ENCODE measurements at places on chromosomes 1 and 21. TPM values are rescaled to one million over a fixed set of nuclear protein-coding genes. Genes with fewer than 3 reads are reported as not detected.
A peak's percentile ranks its signal among the peaks of the same experiment; 100 is the strongest.

DNA sequence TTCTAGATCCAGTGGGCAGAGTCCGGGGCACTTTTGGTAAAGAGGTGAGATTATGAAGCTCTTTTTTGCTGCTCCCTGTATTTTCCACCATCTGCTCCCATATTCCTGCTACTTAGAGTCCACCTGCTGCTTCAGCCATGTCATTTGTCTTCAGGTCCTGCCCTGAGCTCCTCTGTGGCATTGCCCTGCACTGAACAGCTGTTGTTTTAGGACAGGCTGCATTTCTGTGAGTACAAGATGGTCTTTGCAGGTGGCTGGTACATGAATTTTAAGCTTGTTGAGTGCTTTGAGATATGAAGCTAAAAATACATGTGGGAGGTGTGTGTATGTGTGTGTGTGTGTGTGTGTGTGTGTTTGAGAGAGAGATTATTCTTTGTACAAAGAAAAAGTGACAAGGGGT lies 21.9 kb downstream of the MT1HL1 start:
- no peaks in the 10 kb centered on the region for H3K27me3 ChIP-seq
- H3K36me3 ChIP-seq = no peaks in the 10 kb centered on the region
- no peak for DNase-seq
- peak overlapping the region; percentile 49 for H3K27ac ChIP-seq
- peaks cover 9% of the 10 kb centered on the region for H3K4me1 ChIP-seq

DNA sequence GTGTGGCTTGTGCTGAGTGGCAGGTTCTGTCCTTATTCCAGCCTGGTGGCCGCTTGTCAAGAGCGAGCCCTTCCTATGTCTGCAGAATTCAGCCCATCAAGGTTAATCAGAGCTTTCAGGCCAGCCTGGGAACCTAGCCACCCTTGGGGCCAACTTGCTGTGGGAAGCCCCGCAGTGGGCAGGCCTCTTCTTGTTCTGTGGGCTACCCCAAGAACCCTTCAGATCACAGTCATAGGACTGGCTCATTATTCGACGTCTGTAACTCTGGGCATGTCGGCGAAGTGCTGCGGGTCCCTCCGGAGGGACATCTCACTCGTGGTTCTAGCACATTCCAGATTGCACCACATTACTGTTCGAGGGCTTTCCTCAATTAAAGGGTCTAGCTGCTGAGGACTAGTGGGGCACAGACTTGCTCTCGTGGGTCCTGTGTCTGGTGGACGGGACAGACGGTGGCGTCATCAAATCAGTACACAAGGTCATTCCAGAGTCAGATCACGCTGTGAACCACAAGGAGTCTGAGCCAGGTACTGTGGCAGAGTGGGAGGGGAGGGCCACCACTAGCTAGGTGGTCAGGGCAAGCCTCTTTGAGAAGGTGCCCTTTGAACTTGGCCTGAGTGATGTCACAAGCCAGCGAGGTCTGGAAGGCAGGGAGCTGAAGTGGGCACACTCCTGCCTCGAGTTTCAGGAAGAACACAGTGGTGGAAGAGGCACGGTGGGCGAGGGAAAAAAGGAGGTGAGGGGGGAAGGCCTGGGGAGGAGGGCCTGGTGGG lies 20.3 kb upstream of the TNFRSF1B start:
- peaks cover 46% of the 10 kb centered on the region for H3K4me1 ChIP-seq
- no peaks in the 10 kb centered on the region for H3K27me3 ChIP-seq
- no peak overlapping the region for H3K4me3 ChIP-seq
- H3K36me3 ChIP-seq = no peaks in the 10 kb centered on the region
- peak overlapping the region; percentile 85 for H3K27ac ChIP-seq

DNA sequence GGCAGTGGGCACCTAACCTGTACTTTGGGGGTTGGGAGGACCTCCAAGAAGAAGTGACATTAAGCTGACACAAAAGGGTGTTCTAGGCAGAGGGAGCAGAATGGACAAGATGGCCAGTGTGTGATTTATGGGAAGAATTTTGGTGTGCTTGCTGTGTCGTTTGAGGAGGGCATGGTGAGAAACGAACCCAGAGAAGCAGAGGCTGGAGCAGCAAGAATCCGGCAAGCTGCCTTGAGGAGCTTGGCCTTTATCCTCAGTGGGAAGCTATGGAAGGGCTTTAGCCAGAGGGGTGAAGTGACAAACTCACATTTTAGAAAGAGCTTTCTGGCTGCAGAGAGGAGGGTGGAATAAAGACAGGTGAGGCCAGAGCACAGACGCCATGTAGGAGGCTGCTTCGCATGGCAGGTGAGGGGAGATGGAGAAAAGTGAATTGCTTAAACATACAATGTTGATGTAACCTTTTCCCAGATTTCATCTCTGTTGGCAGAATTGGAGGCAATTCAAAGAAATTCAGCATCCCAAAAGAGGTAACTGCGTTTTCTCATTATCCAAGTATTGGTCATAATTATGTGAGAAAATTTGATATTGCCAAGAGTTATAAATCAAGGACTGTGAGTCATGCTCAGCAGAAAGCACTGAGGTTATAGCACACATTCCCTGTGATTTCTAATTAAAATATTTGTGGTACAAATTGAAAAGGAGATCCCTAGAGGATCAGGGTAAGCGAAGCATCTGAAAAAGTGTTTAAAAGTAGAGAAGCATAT lies 26.5 kb downstream of the TRIM45 start:
- H3K27ac ChIP-seq = no peak overlapping the region
- no peak for DNase-seq
- peaks cover 23% of the 10 kb centered on the region for H3K4me1 ChIP-seq
- no peak overlapping the region for H3K4me3 ChIP-seq
- H3K27me3 ChIP-seq = no peaks in the 10 kb centered on the region

- H3K27ac ChIP-seq = peak overlapping the region; percentile 15
- peaks cover 74% of the 10 kb centered on the region for H3K4me1 ChIP-seq
- no peaks in the 10 kb centered on the region for H3K27me3 ChIP-seq
- no peak for DNase-seq
- H3K4me3 ChIP-seq = no peak overlapping the region
- no peaks in the 10 kb centered on the region for H3K36me3 ChIP-seq
Measured at GRCh38 chr1:167656657-167657056, 26.6 kb downstream of the RCSD1 start.

The FMO4 gene
- total RNA-seq = 2.8 TPM

DNA sequence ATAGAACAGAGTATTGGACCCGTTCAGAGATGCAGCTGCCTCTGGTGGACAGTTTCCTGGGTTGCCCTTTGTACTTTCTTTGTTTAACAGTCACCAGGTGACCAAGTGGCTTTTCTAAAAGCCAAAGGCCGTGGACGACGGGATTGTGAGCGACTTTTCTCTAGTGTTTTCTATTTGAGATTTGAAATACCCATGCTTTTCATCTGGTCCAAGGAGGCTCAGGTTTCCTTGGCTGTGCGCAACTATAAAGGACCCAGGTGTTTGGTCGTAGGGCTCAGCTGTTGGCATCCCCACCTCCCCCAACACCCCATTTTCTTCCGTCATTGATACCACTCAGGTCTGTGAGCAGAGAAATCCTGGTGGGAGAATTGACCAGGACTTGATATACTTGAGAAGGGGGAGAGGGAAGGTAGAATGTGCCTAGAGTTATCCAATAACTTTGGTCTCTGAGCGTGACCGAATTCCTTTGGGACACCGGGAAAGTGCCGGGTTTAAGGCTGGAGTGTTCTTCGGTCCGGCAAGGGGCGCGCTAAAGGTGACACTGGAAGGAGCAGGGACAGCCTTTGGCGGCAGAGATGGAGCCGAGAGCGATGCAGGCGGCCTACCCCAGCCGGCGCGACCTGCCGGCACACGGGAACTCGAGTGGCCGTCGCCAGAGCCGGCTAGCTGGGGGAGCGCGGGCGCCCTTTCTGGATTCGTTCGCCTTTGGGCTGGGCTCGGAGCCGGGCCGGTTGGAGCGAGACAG lies 83.4 kb upstream of the BMP8A start:
- no peaks in the 10 kb centered on the region for H3K27me3 ChIP-seq
- H3K4me1 ChIP-seq = peaks cover 66% of the 10 kb centered on the region
- H3K27ac ChIP-seq = peak overlapping the region; percentile 88
- peak overlapping the region; percentile 83 for H3K4me3 ChIP-seq
- peaks cover 9% of the 10 kb centered on the region for H3K36me3 ChIP-seq

DNA sequence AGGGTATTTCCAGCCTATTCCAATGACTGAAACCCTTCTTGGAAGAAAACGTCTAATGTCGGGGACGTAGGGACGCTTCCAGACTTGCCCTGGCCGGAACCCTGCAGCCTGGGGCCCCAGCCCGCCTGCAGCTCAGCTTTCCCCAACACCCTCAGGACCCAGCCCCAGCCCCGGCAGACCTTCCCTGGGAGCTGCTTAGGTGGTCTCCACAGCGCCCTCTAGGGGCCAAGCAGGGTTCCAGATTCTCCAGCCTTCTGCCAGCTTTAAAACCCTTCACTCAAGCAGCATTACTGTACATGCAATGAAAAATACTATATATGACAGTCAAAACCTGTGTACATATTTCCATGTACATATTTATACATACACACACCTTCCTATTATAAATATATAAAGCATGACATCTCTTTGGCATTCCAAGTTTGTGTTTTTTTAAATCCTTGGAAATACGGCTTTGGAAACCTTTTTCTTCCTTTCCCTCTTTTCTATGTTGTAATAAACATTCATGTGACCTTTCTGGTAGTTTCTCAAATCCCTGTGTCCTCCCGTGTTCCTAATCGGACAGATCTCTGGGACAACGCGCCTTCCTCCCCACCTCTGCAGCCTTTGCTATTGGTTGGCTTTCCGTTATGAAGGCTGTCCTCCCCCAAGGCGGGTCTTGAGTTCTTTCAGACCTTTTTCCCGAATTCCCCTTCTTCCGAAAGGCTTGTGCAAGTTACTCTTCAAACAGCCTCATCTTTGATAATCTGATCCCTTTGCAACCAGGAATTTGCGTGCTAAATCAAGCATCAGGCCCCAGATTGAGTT lies 60.3 kb downstream of the STUM start:
- no peaks in the 10 kb centered on the region for H3K27me3 ChIP-seq
- DNase-seq = peak; percentile 67
- H3K27ac ChIP-seq = no peak overlapping the region
- H3K4me3 ChIP-seq = no peak overlapping the region

- DNase-seq = no peak
- H3K4me1 ChIP-seq = no peaks in the 10 kb centered on the region
- peaks cover 13% of the 10 kb centered on the region for H3K27me3 ChIP-seq
- no peak overlapping the region for H3K27ac ChIP-seq
- H3K4me3 ChIP-seq = no peak overlapping the region
Measured at GRCh38 chr1:46424730-46425129, 30.6 kb downstream of the FAAH start.

The CCDC30 gene
- total RNA-seq = 1.4 TPM

DNA sequence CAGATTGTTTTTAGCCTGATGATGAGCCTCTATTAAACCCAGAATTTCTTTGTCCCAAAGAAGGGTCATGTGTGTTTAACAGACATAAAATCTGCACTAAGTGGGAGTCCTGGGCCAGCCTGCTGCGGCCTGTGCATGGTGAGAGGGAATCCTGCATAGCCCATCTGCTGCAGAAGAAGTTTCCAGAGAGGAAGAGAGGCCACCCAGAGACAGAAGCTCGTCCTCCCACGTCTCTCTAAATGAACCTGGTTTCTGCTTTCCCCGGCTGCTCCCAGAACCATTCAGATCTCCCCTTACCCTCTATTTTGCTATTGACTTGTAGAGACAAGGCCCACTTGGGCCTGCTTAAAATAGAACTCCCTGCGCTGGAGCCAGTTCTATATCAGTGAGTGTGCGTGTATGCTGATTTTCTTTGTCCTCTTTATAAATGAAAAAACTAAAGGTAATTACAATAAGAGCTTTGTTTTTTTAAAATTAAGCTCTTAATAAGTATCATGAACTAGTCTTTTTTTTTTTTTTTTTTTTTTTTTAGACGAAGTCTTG lies 142.8 kb upstream of the RAB4A start:
- H3K36me3 ChIP-seq = no peaks in the 10 kb centered on the region
- no peak overlapping the region for H3K4me3 ChIP-seq
- H3K27me3 ChIP-seq = peaks cover 9% of the 10 kb centered on the region
- H3K27ac ChIP-seq = no peak overlapping the region
- H3K4me1 ChIP-seq = no peaks in the 10 kb centered on the region

- no peaks in the 10 kb centered on the region for H3K27me3 ChIP-seq
- no peaks in the 10 kb centered on the region for H3K36me3 ChIP-seq
- H3K4me3 ChIP-seq = peak overlapping the region; percentile 56
- peak overlapping the region; percentile 2 for H3K27ac ChIP-seq
Measured at GRCh38 chr1:45499415-45499769, 481 bp downstream of the CCDC163 start.

- H3K27ac ChIP-seq = no peak overlapping the region
- no peaks in the 10 kb centered on the region for H3K4me1 ChIP-seq
Measured at GRCh38 chr1:119075614-119076013, 64.8 kb downstream of the WARS2 start.

The TMED5 gene
- 58.6 TPM for total RNA-seq

The AGMAT gene
- 0.13 TPM for total RNA-seq

The SLC35F3 gene
- not detected for total RNA-seq

The SELE gene
- 12.0 TPM for total RNA-seq

DNA sequence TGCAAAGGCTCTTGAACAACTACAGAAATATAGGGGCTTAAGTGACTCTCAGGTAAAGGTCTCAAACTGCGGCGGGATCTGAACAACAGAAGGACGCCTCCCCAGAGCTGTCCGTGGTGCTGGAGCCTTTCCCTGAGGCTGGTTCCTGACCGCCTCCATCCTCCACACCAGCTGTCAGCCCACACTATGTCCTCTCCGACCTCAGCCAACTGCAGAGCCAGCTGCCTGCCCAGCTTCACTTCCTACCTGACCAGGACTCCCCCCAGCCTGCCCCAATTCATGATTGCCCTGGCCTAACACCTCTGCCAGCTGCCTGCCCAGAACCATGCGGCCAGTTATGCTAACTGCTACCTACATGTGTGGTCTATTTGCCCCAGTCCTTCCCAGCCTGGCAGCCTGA lies 63.6 kb upstream of the ZC3H12A start:
- DNase-seq = peak; percentile 23
- H3K36me3 ChIP-seq = no peaks in the 10 kb centered on the region
- no peaks in the 10 kb centered on the region for H3K4me1 ChIP-seq
- H3K27ac ChIP-seq = no peak overlapping the region

GRCh38 chr1:89489047-89489729 lies 35.4 kb upstream of the LRRC8B start:
- DNase-seq = no peak
- no peaks in the 10 kb centered on the region for H3K4me1 ChIP-seq
- H3K36me3 ChIP-seq = no peaks in the 10 kb centered on the region
- H3K27ac ChIP-seq = no peak overlapping the region
- no peaks in the 10 kb centered on the region for H3K27me3 ChIP-seq
- no peak overlapping the region for H3K4me3 ChIP-seq

The OR6N1 gene
- not detected for total RNA-seq

DNA sequence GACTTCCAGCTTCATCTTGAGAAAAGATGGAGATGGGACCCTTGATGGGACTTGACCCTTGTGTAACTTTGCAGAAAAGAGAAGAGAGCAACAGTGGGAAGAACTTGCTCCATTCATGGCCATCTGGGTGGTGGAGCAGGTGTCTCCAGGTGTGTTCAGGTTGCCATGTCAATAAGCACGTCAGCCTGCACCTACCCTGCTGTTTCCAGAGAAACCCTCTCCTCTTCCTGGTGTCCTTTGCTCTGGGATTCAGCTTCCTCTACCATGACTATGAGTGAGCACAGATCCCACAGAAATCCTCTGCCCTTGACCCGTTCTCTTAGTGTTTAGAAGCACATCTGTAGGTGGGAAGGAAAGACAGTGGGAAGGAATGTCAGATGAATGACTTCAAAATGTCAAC lies 21.8 kb upstream of the OTUD3 start:
- no peak overlapping the region for H3K27ac ChIP-seq
- peaks cover 6% of the 10 kb centered on the region for H3K27me3 ChIP-seq
- DNase-seq = no peak
- no peaks in the 10 kb centered on the region for H3K4me1 ChIP-seq

GRCh38 chr1:158969855-158970254 lies 38.5 kb downstream of the PYHIN1 start:
- H3K27ac ChIP-seq = no peak overlapping the region
- no peak overlapping the region for H3K4me3 ChIP-seq
- no peaks in the 10 kb centered on the region for H3K4me1 ChIP-seq
- H3K36me3 ChIP-seq = no peaks in the 10 kb centered on the region
- no peak for DNase-seq
- H3K27me3 ChIP-seq = no peaks in the 10 kb centered on the region

Measured in heart right ventricle (tissue), 16 donors.